ENCODE measurements at places on chromosomes 4 and X.
A peak's percentile ranks its signal among the peaks of the same experiment; 100 is the strongest.

- DNase-seq = no peak
Observed at GRCh38 chr4:11194431-11194830, 234.3 kb downstream of the HS3ST1 start.

DNA sequence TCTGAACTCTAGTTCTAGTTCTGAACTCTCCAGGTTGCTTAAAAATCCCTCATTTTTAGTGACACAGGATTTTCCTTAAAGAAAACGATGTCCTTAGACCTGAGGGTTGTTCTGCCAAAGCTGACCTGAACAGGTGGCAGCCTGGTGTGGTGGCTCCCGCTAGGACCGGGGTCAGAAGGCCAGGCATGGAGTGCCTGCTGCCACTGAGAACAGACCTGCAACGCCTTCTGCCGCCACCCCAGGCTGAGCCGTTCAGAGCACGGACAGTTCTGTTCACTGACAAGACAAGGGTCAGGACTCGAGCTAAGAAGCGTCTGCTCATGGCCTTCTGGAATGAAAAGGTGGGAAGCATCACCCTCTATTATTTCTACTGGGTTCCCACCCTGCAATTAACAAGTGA is 15.8 kb downstream of the DCTD start:
- DNase-seq = no peak

- DNase-seq = no peak
Observed at GRCh38 chr4:185865901-185866328, 53.9 kb upstream of the SORBS2 start.

- peak; percentile 50 for DNase-seq
Observed at GRCh38 chrX:39309018-39309635, 507.9 kb downstream of the MID1IP1 start.

DNA sequence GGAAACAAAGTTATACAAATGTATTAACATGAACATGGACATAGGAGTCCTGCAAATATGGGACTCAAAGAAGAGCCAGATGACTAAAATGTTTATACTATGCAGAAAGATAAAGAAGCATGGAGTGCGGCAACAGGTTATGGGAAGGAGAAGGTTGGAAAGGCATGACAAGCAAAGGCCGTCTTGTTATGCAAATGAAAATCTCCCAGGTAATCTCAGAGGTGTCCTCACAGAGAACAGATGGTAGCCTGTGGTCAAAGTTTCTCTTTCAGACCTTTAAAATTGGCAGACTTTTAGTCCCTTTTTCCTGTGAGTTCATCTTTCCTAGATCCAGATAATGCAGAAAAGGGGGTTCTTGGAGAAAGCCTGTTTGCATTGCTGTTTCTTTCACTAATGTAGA is 116.4 kb upstream of the BEND4 start:
- DNase-seq = no peak

GRCh38 chr4:180542445-180543100 is 1700.6 kb upstream of the TENM3 start:
- no peak for DNase-seq

- DNase-seq = no peak
Observed at GRCh38 chr4:141501931-141502330, 134.5 kb upstream of the IL15 start.

GRCh38 chr4:3372933-3373465 is 68.8 kb upstream of the HGFAC start:
- no peak for DNase-seq

GRCh38 chr4:104064646-104065577 is 345.1 kb upstream of the TACR3 start:
- no peak for DNase-seq

GRCh38 chr4:531721-532565 is 32.9 kb downstream of the PIGG start:
- DNase-seq = no peak

DNA sequence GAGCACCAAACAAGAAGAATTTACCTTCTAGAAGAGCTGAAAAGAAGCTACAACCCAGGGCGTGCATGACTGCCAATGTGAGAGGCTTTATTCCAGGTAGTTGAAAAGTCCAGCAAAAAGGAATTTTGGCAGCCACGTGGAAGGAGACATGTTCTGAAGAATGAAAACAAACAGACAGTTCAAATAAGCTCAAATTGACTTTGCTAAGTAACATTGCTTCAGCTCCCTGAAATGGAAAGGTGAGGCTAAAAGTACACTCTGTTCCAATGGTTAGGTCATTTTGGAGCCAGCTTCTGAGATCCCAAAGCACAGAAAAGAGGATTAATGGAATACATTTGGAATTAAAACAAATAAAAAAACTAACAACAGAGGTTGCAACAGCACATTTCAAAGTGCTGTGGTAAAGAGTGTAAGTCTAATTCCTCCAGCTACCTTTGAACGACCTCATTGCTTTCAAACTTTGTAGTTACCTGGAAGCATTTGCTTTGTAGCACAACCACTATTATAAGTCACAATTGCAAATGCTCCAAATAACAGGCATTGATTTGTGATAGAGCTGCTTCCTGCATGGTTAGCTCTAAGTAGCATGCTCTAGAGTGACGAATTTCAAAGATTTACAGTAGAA is 405.3 kb upstream of the EDA2R start:
- DNase-seq = no peak

DNA sequence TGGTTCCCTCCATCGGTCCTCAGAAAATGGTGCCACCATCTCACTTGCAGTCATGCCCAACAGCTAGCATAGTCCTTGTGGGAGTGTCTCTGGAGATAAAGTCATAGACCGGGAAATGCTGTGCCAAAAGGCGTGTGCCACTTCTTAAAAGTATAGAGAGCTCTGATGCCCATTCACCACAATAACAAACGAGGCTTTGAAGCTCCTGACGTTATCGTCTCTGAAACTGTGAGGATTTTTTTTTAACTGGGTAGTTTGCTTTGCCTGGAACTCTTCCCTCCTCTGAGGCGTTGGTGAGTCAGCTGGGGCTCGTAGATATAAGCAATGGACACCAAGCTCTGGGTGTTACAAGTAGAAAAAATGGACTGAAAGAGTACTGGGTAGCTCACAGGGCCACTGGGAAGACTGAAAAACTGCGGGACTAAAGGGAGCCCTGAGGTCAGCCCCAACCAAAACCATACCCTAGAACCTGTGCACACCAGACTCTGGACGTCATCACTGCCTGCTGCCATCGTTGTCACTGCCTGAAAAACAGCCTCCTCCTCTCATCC is 89.4 kb upstream of the TRIM2 start:
- DNase-seq = no peak

DNA sequence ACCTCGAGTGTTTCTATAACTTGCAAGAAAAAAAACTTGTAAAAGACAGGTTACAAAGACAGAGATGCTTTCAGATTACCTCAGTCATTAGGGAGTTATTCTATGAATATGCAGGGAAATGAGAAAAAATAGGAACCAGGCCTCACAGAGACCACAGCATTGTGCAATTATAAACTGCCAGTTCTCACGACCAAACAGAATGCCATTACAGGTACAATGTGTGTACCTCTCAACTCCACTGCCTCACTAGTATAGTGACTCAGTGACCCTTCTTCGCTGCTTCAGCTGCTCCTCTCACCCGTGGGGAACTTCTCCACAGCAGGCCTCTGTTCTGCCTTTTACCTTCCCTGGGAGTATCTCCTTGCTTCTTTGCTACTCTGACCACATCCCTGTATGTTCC is 2.3 kb upstream of the HTATSF1 start:
- DNase-seq = no peak

GRCh38 chr4:173237152-173237551 is 68.5 kb downstream of the GALNT7 start:
- no peak for DNase-seq

- DNase-seq = no peak
Observed at GRCh38 chrX:78619834-78620233, 39.3 kb downstream of the RTL3 start.

DNA sequence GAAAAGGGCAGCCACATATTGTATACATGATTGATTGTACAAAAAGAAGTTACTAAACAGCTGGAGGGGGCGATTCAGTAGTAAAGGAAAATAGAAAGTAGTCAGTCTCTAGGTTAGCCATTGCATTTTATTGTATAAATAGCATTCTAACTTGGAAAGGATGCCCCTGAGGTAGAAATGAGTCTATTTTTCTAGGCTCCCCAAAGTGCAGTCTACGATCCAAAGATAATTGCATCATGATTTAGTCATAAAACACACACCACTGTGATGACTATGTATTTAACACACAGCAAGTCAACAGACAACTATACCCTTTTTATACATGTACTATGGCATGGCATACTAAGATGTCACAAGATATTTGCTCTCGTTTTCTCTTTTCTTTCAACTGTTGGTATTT is 204.9 kb downstream of the APBB2 start:
- no peak for DNase-seq

DNA sequence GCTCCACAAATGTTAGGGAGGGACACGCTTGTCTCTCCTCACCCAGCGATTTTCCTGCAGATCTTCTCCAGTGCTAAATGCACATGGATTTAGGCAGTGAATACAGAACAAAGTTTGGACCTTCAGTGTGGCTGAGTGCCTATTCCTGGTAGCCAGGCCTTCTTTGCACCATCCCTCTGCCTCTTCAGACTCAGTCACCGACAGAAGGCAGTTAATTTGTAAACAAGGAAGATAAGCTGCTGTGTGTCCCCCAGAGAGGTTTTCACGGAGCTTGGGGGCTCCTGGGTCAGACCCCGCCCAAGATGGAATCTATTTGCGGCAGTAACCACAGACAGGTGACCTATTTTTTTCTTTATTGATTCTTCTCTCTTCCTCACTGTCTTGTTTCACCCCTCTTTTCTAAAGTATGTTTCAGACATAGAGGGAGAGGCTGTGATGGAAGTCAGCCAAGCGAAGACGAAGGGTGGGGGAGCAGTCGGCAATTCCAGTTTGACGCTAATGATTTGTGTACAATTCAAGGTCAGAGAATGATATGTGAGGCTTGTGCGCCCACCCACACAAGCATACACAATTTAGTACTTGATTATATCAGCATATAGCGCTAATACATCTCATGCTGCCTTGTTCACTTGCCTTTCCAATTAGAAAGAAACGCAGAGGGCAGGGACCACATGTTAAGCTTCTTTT is 200.8 kb downstream of the MGST2 start:
- no peak for DNase-seq

GRCh38 chr4:19158107-19158809 is 1093.4 kb upstream of the SLIT2 start:
- no peak for DNase-seq

- no peak for DNase-seq
Observed at GRCh38 chr4:135185256-135185655, 983.7 kb upstream of the PABPC4L start.

DNA sequence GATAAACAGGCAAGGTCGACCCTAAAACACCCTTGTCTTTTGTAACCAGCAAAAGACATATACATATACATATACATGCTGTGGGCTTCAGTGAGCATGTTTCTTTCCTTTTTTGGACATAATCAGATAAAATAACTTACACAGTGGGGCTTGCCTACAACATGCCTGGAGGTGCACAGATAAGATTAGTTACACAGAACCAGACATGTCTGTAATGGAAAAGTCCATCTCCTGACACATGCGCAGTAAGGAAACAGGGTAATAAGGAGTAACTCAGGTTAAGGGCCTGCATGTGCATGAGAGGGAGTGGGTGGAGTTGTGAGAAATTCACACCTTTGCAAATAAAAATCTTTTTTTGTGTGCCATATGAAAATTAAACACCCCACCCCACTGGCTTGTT is 3.4 kb downstream of the UGT2A1 start:
- DNase-seq = no peak

DNA sequence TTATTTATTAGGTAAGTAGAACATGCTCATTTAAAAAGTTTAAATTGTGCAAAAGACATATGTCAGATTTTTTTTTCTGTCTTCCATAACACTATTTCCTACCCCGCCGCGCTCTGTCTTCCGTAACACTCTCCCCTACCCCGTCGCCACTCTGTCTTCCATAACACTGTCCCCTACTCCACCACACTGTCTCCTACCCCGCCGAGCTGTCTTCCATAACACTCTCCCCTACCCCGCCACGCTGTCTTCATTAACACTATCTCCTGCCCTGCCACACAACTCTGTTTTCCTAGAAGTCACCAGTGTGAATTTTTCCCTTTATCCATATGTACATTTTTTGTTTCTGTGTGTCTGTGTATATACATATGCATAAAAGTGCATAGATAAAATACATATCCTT is 4.4 kb downstream of the MSMO1 start:
- DNase-seq = no peak

DNA sequence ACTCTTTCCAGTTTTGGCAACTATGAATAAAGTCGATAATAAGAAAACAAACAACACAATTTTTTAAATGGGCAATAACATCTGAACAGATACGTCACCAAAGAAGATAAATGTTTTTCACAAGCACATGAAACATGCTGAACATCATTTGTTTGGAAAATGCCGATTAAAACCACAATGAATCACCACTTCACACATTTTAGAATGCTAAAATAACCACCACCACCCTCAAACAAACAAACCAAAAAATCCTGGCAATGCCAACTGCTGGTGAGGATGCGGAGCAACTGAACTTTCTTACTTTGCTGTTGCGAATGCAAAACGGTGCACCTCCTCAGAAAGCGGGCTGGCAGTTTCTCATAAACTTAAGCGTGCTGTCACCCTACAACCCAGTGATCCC is 115.9 kb downstream of the NSUN7 start:
- no peak for DNase-seq

DNA sequence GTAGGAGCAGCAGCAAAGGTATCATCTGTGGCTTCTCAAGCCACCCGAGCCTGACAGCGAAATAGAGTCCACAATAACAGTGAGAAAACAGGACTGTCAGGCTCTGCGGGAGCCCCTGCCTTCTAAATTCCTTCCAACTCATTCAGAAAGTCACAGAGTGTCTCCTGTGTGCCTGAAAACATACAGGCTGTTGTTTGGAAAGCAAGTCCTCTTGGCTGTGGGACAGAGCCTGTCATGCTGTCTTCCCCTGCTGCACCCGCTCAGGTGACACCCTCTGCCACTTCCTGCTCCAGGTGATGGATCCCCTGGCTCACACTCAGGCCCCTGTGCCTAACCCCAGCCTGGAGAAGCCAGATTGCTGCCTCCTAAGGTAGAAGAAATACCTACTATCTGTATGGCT is 152.3 kb downstream of the RAB28 start:
- DNase-seq = no peak
